ENCODE measurements at places on chromosomes 7 and 10.

- no peak for DNase-seq
These were observed 31.1 kb downstream of the CTNNA3 start for GRCh38 chr10:67664942-67665341.

DNA sequence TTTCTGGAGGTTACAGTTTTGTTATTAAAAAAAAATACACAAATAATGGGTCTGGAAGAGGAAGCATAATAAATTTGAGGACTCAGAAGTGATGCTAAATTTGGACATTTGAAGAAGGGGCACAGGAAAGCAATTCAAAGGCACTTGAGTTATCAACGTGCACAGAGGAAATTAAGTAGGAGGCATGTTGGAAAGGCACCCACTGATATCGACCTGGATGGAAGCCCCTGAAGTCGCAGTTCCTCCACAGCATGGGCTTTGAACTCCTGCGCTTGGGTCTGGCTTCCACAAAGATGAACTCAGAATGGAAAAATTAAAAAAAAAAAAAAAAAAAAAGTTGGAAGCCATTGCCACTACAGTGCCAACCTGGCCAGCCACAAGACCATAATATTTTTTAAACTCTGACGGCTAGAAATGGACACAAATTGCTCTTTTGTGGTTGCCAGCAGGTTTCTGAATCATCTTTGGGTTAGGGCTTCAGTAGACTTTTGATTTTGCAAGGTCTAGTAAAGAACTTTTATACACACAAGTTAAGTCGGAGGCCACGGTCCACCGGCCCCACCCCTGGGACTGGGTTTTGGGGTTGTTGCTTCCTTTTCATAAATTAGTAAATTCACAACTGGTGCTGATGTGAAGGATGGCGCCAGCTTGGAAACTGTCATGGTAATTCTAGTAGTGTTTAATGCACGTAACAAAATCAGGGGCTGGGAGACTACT, 21.6 kb downstream of the JCAD start:
- no peak for DNase-seq

- no peak for DNase-seq
These were observed 176.9 kb upstream of the PRSS58 start for GRCh38 chr7:142434666-142435167.

- no peak for DNase-seq
These were observed 15.6 kb upstream of the PLEKHS1 start for GRCh38 chr10:113735913-113736312.

DNA sequence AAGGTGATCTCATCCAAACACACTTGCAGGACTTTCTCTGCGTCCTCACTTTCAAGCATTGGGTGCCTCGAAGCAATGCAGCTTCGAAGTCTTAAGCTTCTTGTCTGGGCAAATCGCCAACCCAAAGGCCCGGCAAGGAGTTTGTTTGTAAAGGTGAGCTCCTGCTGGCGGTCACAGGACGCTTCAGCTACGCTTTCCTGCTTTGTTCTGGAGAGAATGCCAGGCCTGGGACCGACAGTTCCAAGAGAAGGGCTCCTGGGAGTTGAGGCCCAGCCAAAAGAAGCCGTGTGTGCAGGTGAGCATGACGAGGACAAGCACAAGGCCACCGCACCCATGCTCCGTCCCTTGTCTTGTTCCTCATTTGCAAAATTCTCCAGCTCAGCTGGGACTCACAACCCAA, 106.6 kb upstream of the DOCK1 start:
- no peak for DNase-seq

- DNase-seq: no peak
These were observed 126.8 kb downstream of the SKIDA1 start for GRCh38 chr10:21398563-21399231.

DNA sequence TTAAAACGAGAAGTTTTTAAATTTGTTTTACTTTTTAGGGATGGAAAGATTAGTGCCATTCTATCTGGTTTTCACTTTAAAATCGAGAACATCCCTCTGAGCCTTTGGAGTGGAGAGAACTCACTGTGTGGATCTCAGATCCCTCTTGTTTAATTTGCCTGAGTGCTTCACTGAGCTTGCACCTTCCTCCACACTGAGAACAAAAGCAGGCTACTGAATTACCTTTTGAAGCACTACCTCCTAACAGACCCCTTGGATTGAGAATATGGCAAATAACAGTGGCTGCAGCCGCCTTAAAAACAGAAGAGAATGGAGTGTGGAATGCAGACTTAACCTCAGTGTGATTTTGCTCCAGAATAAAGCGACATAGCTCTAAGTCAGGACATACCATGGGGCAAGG, 204.7 kb downstream of the CNTNAP2 start:
- no peak for DNase-seq

GRCh38 chr7:117010375-117011133, 57.3 kb downstream of the ST7 start:
- DNase-seq: no peak

- DNase-seq: no peak
These were observed 21.2 kb downstream of the HEPACAM2 start for GRCh38 chr7:93205046-93205445.

- no peak for DNase-seq
These were observed 16.1 kb upstream of the TAS2R40 start for GRCh38 chr7:143205560-143206293.

DNA sequence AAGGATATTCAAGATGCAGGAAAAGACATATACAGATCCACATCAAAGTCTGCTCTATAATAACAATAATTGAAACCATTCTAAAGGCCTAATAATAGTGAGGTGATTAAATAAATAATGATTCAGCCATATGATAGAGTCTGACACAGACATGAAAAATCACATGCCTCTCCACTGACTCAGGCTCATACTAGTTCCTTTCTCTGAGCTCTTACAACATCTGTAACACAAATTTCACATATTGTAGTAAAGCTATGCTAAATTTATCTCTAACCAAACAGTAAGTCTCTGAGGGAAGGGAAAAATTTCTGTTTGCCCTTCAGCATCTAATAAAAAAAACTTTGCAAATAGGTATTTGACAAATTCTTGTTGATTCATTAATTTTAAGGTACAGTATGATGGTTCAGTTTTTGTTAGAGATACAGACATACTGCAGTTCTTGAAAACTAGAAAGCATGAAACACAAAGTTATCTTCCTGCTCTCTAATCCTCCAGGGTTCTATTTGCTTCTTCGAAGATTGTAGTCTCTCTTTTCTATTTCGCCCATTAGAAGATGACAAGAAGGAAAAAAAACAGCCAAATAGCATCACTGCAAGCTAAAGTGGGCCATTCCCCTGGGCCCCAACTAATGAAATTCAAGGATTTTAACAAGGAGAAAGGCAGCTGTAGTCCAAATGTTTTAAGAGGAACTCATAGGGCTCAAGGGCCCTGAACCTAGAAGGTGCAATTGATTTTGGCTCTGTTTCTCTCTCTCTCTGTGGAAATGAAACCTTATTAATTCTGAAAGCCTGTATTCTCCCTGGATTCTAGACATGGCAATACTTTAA, 53.9 kb downstream of the CUBN start:
- no peak for DNase-seq

GRCh38 chr10:114071178-114071577, 27.5 kb downstream of the ADRB1 start:
- DNase-seq: no peak
